Activated B cell treated with CpG ODN at 0.5 μM for 24 hours (primary cell): ENCODE measurements at places on chromosomes 12 and 14.
A peak's percentile ranks its signal among the peaks of the same experiment; 100 is the strongest.

- peak; percentile 32 for DNase-seq
Measured at GRCh38 chr12:124543590-124544310, 23.7 kb downstream of the NCOR2 start.

DNA sequence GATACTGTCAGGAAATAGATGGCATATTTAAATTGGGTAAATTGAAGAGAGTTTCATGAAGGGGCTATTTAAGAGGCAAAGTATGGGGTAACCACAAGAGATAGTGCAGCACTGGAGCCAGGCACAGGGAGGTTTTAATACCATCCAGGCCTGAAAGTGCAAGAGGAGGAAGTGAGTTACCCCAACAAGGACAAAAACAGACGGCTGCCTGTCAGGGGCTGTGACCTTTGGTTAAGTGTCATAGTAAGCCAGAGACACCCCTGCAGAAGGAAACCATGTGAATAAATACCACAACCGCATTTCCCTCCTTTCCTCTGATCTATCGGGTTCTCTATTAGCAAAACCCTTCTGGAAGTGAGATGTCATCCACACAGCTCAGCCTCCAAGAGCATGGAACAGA, 122.0 kb upstream of the DHRS4 start:
- DNase-seq, result no peak

GRCh38 chr14:95424529-95424928, 91.9 kb downstream of the SYNE3 start:
- DNase-seq, result no peak

DNA sequence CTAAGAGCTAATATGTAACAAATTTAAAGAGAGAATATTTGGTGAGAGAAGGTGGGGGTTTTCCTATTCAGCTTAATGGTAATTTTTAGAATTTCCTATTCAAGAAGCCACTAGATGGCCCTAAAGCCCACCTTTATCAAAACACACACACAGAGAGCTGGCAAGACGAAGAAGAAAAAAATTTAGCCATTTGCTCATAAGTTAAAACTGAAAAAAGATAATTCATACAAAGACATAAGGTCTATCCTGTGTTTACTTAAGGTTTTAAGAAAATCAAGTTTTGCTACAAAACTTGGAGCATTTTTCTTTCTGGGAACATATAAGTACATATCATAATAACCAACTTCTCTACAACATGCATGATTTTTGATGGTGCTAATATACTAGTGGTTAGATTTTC, 46.8 kb upstream of the PCED1B start:
- no peak for DNase-seq

- DNase-seq, result no peak
Measured at GRCh38 chr14:26281280-26281998, 316.4 kb downstream of the NOVA1 start.

- no peak for DNase-seq
Measured at GRCh38 chr12:15982471-15982870, 71.3 kb downstream of the DERA start.

DNA sequence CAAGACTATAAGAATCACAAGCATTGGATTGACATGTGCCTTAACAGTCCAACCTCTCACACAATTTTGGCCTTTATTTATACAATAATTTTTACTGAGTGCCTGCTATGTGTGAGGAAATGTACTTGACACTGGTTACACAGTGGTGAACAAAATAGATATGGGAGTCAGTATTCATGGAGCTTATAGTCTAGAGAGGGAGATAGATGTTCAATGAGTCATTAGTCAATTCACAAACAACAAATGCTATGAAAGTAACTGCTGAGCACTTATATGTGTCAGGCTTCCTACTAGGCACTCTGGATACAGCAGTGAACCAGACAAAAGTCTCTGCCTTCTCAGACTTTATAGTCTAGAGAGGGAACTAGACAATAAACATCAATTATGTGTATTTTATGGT, 3.7 kb downstream of the CFAP54 start:
- no peak for DNase-seq

GRCh38 chr14:71362282-71362681, 455.0 kb downstream of the PCNX1 start:
- no peak for DNase-seq
